ENCODE measurements at places on chromosomes 6 and 20.

DNA sequence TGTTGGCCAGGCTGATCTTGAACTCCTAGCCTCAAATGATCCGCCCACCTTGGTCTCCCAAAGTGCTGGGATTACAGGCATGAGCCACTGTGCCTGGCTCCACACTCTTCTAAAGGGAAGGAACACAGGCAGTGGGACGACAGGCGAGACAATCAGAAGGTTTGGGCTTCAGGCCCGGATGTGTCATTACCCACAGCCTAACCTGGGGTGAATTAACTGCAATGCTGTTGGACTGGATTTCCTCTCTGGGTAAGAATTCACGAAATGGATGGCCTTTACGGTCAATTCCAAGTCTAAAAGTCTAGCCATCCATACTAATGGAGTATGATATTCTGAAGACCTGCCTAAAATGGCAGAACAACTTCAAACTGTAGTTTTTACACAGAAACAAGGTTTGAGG is 83.7 kb upstream of the CCDC28A start:
- no peak for DNase-seq

DNA sequence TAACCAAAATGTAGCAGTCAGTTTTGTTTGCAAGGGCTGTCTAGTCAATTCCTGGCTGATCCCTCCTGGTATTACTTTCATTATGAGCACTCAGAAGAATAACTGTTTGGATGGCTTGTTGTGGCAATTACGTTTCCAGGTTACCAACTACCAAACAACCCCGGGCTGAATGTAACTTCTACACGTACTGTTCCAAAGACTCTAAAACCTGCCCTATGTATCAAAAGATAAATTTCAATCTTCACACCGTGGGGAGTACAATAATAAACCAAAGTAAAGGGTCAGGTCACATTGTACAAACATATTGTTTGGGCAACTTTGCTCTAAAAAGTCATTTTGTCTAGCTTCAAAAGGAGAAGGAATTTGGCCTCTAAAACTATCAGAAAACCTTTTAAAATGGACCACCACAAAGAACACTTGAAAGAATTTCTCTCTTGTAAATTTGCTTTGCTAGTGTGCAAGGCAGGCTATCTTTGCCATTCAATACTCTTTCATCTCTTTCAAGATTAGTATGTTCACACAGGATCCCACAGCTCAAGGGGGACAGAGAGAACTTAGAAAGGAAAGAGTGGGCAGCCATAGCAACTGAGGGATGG is 27.6 kb downstream of the DCDC2 start:
- DNase-seq: no peak

- DNase-seq: no peak
These were observed 393.1 kb downstream of the FRK start for GRCh38 chr6:115667478-115668026.

GRCh38 chr6:20846602-20847028 is 312.4 kb downstream of the CDKAL1 start:
- DNase-seq: no peak

DNA sequence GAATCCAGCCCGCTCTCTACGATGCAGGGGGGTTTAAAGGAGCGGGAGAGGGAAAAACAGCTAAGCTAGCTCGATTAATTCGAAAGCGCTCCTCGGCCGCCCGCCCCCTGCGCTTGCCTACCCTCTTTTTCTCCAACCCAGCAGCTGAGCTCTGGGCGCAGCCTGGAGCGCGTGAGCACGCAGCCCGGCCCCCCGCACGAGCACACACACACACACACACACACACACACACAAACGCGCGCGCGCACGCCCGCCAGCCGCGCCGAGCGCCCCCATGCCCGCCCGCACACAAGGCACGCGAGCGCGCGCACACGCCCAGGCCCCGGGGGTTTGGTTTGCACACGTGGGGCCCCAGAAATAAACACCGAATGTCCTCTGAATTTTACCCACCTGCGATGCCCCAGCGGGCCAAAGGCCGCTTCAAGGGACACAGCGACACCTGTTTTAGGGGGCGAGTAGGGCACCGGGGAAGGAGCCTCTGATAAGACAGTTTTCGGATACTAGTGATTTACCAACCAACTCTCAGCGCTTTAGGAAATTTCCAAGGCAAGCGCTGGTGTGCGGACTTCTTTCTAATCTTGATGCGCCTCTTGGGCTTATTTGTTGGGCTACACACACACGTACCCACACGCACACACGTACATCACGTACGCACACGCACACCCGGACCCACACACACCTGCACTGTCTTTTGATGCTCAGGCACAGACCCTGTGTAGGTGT is 802 bp upstream of the NRN1 start:
- DNase-seq: no peak

DNA sequence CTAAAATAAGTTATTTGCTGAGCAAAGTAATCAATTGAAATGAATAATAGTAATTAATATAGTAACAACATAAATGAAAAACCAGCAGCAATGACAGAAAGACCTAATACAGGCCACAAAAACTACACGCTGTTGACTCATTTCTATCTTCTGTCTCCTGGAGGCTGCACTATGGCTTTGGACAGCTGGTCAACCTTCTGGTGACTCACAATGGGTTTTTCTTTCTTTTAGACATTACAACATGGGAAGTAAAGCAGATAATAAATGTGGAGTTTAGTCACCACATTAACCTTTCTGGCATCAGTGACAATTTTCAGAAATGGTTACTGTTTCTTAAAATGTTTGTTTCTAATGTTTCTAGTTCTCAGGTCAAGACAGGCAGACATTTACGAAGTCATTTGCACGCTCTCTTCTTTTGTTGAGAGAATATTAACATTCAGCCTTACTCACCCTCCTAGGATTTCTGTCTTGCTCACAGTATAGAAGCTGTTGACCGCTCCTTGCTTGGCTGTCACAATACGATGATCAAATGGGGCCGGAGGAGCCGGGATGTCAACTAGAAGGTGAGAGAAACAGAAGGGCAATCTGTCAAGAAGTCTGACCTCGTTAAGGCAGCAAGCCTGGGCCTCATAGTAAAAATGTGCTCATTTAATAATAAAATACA is 62.2 kb downstream of the MYLK4 start:
- no peak for DNase-seq

DNA sequence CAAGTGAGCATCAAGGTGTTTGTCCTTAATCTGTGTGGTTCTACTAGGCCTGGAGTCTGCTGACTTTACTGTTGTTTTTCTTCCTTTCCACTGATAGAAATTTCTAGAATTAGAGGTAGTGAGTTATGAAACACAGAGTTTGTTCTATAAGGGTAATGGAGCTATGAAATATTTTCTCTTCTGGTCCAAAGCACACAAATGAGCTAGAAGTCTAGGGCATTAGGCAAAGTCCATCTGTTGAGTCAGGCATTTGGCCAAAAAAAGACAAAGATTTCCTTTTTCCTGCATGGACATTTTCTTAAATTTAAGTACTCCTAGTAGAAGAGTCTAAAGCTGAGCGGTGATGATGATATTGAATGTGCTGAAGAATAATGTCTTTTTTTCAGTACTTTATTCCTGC is 174.3 kb upstream of the STXBP5 start:
- DNase-seq: no peak

- DNase-seq: no peak
These were observed 87.0 kb downstream of the YTHDF1 start for GRCh38 chr20:63128956-63129355.

- DNase-seq: no peak
These were observed 109.7 kb downstream of the BCAS1 start for GRCh38 chr20:53960579-53961272.

GRCh38 chr20:57153238-57153905 is 113.1 kb downstream of the BMP7 start:
- no peak for DNase-seq

- no peak for DNase-seq
These were observed 20.6 kb upstream of the REV3L start for GRCh38 chr6:111503660-111504059.

DNA sequence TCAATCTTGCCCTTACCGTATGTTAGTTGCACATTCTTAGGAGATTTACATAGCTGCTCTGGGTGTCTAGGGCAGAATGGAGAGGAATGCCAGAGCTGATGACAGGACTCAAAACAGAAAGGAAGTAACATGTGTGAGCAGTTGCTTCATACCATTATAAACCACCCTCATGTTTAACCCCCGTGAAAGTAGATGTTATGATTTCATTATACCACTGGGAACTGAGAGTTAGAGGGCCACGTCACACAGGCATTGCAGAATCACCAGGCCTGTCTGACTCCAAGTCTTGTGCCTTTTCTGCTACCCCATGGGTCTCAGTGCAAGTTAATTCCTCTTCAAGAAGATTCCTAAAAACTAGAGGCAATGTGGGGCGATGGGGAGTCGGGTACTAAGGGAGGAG is 23.5 kb upstream of the SIM1 start:
- DNase-seq: no peak

GRCh38 chr20:40265825-40266533 is 423.1 kb downstream of the MAFB start:
- no peak for DNase-seq

GRCh38 chr6:106613590-106613989 is 15.7 kb downstream of the RTN4IP1 start:
- DNase-seq: no peak

DNA sequence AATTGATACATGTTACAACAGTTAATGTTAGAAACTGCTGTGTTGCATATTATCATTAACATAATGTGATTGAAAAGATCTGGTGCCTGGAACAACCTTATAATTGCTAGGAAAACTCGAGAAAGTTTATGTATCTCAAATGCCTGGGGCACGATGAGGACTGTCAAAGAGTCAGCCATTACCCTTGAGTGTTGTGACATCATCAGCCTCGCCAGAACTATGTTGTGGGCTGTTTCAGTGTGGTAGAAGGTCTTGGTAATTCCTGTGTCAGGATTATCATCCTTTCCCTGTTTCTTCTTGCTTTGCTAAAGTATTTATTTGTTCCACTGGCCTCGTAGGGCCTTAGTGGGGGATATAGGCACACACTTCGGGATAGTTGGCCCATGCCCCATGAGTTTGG is 185.1 kb downstream of the DTNBP1 start:
- DNase-seq: no peak

DNA sequence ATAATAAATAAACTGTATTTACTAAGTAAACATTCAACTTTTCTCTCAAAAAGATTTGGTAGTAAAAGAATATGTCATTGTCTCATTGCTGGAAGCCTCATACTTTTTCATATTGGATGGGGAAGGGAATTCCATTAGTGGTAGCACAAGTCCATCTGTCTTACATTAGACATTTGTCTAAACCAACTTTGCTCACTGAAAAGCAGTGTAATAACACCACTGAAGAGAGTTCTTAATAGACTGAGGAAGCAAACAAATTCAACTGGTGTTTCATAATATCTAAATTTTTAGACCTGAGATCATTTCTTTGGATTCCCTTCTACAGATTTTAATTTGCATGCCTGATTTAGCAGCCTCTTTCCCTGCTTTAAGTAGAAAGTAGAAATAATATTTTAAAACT is 62.7 kb downstream of the PLCB1 start:
- DNase-seq: no peak
